Effector CD8-positive, alpha-beta T cell (primary cell): ENCODE measurements at places on chromosomes 7 and 10.

DNA sequence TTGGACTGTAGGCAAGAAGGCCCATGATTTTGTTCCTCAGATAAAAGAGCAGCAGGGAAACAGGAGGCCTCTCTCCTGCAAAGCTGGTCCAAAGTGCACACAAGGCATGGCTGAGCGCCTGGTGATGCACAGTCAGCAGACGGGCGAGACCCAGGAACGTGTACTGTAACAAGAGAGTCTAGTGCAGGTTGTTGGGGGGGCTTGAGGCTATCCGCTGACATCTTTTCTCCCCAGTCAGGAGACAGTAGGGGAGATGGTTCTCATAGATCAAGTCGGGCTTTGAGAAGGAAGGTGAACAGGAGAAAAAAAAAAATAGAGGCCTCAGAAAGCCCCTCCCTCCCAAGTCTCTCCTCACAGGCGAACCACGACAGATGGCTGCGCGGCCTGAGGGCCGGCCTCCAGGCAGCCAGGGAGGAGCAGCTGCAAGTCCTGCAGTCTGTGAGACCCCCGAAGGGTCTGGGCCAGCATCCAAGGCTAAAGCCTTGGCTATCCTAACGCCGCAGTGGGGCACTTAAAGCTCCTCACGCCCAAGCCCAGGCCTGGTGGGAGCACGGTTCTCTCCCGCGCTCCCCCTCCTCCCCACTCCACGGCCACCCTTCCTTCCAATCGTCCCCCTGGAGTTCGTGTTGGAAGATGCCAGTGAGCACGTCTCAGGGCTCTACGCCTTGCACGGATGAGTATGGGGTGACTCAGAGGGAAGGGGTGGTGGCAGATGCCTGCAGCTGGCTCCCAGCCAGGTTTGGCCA, 68.3 kb downstream of the PRKAG2 start:
- DNase-seq = no peak

DNA sequence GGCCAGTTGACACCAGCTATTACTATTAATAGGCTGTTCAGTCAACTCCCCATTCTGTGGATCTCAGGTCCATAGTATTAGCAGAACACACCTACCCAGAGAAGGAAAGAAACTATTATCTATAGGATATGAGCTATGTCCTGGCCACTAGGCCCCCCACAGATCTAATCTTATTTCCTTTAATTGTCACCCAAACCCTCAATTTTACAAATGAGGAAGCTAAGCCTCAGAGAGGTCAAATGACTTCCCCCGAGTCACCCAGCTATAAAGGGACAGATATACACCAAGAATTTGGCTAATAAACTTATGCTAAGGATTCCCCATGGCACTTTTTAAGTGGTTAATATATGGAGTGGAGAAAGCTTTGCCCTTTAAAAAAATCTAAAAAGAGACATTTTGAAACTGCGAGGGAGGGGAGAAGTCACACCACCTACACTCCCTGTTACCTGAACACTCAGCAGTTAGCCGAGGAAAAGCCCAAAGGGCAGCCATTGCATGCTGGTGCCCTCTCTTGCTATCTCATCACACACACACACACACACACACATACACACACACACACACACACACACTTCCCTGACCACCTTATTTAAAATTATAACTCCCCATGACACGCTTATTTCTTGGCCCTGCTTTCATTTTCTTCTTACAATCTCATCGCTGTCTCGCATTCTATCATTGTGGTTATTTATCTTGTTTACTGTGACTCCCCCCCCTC, 157.0 kb upstream of the ADO start:
- DNase-seq = no peak

DNA sequence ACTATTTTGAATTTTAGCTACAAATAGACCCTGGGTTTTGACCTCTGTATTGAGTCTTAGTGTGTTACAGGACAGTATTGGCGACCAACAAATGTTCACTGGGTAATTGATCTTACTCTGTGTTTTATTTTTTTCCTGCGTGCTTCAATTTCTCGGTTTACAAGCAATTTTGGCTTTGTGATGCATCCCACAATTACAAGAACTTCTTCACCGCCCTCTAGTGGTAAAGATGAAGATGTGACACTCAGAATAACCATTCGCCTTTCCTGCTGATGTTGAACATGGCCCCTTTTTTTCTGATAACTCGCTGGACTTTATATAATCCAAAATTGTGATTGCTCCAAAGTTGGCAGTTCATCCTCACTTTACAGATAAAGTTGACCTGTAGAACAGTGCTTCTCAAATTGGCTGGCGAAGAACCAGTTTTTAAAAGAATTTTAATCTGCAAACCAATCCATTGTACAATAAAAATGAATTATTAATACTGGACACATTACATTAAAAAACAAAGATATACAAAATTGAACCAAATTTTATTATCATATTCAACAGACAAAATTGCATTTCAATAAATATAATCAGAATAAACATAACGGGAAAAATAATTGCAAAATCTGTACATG, 20.2 kb upstream of the SMC3 start:
- no peak for DNase-seq

DNA sequence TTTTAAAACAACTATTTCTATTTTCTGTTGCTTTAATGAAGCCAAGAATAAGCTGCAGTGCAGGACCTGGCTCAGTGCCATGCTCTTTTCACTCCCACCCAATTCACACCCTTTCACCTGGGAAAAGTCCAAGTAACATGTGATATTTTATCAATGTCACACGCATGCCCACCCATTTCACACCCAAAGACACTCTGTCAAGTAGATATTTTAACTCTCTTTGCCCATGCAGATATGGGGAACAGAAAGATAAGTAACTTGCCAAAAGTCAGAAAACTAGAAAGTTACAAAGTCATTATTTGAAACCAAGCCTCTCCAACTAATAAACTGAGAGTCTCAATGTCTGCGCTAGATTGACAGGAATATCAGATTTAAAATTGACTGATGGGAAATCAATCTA, 706.7 kb upstream of the PHF14 start:
- no peak for DNase-seq

- peak; percentile 32 for DNase-seq
These were observed 660 bp downstream of the ANKRD16 start for GRCh38 chr10:5888843-5889623.

DNA sequence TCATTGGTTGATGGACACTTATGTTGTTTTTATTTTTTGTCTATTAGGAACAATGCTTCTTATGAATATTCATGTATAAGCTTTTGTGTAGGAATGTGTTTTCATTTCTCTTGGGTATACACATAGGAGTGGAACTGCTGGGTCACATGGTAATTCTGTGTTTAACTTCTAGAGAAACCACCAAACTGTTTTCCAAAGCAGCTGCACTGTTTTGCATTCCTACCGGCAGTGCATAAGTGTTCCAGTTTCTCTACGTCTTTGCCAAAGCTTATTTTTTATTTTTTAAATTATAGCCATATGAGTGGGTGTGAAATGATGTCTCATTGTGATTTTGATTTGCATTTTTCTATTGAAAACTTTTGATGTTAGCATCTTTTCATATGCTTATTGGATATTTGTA, 51.3 kb downstream of the ADK start:
- DNase-seq = no peak

- DNase-seq = no peak
These were observed 92.0 kb downstream of the TCF7L2 start for GRCh38 chr10:113041841-113042750.

DNA sequence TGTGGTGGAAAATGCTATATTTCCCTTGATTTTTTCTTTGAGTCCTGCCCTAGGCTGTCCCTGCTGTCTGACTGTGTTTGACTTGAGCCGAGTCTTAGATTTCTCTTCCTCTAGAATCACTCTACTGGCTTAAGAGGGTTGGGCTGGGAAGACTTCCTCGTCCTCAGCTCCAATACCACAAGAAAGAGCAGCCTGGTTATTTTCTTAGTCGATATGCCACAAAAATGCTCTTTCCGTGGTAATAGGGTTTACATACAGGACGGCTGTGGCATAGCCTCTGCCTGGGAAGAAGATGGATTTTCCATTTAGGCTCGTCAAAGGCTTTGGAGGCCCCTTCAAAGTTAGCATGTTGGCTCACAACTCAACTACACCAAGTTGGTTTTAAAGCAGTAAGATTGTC, 212.0 kb upstream of the IGFBP3 start:
- no peak for DNase-seq

DNA sequence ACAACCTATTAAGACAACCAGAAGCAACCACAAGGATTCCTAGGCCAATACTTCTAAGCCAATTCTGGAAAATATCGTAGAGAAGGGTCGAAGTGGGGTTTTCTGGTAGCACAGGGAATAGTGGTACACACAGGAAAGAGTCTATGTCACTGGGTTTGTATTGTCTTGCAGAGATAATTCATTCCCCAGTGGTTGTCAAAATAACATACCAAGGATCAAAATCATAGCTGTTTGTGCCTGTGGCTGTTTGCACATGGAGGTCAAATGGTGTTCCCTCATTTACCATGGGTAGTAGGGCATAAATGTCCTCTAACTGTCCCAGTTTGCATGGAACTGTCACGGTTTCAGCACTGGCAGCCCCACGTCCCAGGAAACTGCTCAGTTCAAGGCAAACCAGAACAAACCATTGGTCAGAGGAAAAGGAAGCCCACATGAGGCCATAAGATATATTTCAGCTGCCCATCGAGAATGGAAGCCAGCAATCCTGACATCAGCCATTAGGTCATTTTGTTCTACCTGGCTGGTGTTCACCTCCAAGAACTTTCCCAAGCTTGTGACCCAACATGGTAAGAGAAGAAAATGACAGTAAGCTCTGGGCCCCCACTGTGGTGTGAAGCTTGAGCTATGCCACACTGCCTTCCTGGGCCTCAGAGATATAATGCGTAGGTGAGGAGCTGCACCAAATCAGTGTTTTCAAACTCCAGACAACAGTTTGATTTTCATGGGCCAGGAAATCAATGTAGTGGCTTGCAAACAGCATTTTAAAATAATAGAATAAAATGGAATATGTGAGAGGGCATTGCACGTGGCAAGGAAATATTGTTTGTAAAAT, 53.9 kb upstream of the NFE2L3 start:
- no peak for DNase-seq
